ENCODE measurements at places on chromosomes 3 and 15.

- peak; percentile 67 for DNase-seq
These were observed 16.9 kb upstream of the CLDN1 start for GRCh38 chr3:190339130-190339529.

DNA sequence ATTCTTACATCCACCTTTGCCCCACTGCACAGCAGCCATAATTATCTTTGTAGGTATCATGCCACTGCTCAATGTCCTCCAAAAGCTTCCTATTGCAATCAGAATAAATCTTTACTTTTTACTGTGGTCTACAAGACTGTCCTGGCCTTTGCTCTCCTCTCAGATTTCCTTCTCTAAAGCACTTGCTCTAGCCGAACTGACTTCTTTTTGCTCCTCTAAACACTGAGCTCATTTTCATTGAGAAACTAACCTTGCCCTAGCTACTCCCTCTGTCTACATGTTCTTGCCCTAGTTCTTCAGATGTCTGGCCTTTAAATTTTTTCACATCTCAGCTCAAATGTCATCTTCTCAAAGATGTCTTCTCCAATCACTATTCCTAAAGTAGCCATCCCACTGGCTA lies 342.8 kb downstream of the TBC1D5 start:
- DNase-seq: no peak

GRCh38 chr3:134336587-134336986 lies 37.7 kb downstream of the AMOTL2 start:
- peak; percentile 80 for DNase-seq

- no peak for DNase-seq
These were observed 5.5 kb downstream of the SSUH2 start for GRCh38 chr3:8638994-8639658.

GRCh38 chr15:90742087-90742486 lies 24.9 kb downstream of the BLM start:
- peak; percentile 21 for DNase-seq

GRCh38 chr15:80998251-80998650 lies 2.5 kb upstream of the TLNRD1 start:
- DNase-seq: no peak

Measured in fibroblast of mammary gland (primary cell).